AG09319 (cell line): ENCODE measurements at places on chromosomes 11 and 22.

GRCh38 chr22:22181341-22181850 lies 63.2 kb upstream of the VPREB1 start:
- no peak for DNase-seq

DNA sequence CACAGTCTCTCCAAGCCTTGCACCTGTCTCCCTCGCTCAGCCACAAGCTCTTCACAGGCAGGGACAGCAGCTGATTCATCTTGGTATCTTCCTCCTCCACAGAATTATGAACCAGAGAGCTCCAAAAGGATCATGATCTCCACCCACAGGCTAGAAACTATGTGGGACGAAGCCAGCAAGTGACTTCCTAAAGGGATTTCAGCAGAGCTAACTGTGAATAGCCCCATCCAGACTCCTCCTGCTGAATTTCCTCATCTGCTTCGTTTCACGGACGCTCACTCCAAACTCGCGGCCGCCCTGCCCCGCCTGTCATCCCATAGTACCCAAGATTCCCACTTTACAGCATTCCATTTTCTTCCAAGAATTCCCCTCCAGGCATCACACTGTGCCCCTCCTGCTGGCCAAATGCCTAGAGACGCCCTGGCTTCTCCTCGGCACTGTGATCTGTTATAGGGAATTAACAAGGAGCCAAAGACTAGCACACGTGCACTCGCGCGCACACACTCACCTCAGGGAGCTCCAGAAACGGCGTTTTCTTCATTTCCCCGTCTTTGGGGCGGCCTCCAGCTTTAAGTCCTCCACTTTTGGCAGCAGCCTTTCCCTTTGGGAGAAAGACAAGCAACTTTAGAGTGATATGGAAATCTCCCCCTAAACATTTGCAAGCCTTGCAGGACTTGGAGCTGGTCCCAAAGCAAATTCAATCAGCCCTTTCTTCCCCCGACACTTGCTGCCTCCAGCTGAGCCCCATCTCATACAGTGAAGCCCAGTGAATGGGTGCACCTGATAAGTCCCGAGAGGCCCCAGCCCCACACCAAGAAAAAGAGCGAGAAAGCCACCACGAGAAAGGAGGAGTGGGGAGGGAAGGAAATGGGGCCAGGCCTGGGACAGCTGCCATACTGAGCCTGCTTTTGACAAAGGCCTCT lies 35.5 kb downstream of the SPATA19 start:
- no peak for DNase-seq

DNA sequence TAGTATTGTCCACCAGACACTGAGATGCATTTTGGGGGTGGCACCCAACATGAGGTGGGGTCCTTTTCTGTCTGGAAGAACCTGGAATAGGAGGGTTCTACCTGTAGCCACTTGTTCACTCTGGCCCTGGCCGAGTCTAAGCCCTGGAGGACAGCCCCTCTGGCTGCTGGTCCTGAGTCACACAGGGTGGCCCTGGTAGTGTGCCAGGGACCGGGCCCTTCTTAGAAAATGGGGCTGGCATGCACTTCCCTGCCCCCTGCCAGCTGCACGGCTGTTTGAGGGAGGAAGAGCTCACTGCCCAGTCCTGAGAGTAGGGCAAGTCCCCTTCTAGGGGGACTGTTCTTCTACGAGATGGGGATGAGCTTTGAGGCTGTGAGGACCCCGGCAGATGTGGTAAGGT lies 2.2 kb downstream of the PLCB3 start:
- DNase-seq, result no peak

GRCh38 chr11:108922241-108922640 lies 257.4 kb downstream of the DDX10 start:
- no peak for DNase-seq

- no peak for DNase-seq
Observed at GRCh38 chr11:77353131-77353530, 51.6 kb upstream of the GDPD4 start.

- no peak for DNase-seq
Observed at GRCh38 chr22:27480487-27480886, 321.1 kb downstream of the MN1 start.
